ENCODE measurements at places on chromosomes 11 and 22.
A peak's percentile ranks its signal among the peaks of the same experiment; 100 is the strongest.

GRCh38 chr11:37100008-37100407, 502.0 kb upstream of the RAG2 start:
- DNase-seq, result no peak

GRCh38 chr22:28883917-28884746, 760 bp downstream of the ZNRF3 start:
- peak; percentile 37 for DNase-seq

- DNase-seq, result no peak
These were observed 369.5 kb downstream of the AASDHPPT start for GRCh38 chr11:106446955-106447354.

GRCh38 chr22:49356428-49356827, 471.2 kb downstream of the BRD1 start:
- no peak for DNase-seq

GRCh38 chr22:43988116-43988820, 33.0 kb downstream of the SAMM50 start:
- no peak for DNase-seq

- DNase-seq, result no peak
These were observed 22.0 kb upstream of the TFIP11 start for GRCh38 chr22:26534171-26534855.

DNA sequence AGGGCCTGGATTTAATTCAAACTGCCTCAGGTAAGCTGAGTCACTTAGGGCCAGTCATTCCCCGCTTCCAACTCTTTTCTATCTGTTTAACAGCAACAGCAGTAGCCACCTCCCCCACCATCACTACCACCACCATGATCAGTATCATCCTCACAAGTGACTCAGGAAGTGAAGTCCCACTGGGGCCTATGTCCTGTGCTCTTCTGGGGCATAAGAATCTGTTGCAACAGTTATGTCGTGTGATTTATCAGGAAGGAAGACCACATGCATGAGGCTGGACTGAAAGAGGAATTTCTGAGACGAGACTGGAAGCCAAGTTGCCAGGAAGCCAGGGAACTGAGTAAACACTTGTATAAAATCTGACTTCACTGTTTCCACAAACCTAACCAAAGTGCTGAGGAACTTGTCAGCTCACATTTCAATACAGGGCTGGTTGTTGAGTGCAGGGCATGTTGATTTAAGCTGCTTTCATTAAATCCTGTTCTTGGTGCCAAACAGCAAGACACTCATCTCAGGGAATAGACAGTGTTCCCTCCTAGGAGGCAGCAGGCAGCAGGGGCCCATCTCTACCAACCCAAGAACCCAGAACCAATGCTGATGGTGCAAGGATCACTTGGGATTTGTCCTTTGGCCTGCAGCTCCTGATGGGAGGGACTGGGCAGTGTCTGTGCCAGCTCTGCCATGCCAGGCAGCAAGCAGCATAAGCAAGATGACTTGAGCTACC, 226.7 kb upstream of the NARS2 start:
- no peak for DNase-seq

DNA sequence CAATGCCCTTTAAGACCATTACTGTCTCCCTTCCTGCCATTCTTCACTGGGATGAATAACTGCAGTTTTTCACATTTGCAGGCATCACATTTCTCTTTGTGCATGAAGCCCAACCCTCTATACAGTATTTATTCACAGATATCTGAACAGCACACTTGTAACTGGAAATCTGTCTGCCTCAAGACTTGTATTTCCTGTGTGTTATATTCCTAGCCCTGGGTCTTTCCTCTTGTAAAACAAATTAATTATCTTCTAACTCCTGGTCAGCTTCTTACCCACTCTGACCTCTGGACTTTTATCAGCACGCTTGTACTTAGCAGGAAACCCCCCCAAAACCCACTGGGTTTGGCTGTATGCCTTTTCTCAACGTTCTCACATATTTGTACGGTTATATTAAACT, 2.0 kb downstream of the CSRP3 start:
- no peak for DNase-seq

- no peak for DNase-seq
These were observed 34.7 kb downstream of the RTN3 start for GRCh38 chr11:63716046-63716445.

GRCh38 chr22:48797731-48798130, 1029.9 kb downstream of the BRD1 start:
- no peak for DNase-seq

DNA sequence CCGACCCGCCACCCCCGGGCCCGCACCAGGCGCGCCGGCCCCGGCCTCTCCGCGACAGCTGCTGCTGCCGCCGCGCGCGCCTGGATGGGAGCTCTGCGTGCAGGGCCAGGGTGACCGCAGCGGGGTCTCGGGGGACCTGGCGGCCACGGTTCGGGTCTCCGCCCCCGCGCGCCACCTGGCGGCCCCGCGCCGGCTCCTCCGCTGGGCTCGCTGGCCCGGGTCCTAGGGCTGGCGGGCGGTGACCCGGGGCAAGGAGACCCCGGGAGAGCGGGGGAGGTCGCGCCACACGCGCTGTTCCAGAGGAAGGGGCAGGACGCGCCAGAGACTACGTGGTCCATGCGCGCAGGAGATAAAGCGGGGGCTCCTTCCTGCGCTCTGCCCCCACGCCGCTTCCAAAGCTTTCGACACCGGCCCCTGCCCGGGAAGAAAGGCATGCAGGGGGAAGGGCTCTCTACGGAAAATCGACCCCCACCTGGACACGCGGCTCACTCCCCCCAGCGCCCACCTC, 562 bp downstream of the SHANK2 start:
- no peak for DNase-seq

- no peak for DNase-seq
These were observed 57.3 kb upstream of the SLN start for GRCh38 chr11:107769189-107769588.

GRCh38 chr11:94469416-94469815, 24.2 kb downstream of the MRE11 start:
- DNase-seq, result no peak

DNA sequence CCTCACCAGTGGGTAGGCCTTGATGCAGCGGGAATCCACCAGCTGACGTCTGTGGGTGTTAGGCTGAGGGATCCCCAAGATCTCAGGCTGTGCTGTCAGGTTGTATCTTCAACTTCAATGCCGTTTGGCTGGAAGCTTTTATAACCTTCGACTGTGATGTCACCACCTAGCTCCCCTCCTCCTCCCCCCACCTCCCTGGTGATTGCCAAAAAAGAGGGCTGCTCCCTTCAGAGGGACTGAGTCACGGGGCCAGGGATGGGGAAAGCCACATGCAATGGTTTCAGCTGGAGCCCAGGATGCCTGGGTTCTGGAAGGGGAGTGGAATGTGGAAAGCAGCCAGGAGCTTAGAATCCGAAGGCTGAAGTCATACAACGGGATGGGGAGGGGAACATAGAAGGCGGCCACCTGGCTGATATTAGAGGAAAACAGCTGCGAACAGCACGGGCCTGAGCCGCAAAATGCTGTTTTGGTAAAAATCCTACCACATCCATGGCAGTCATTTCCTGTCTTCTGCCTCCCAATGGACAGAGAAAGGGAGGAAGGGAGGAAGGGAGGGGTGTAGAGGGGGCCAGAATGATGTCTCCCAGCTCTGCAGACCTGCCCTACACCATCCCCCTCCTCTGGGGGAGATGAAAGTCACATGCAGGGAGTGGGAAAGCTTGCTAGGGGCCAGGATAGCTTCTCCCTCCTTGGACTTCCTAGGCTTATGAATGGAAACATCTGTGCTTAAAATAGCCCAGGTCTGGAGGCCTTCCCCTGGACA, at the start of gene LRRN4CL:
Gene LRRN4CL, minus strand, starts transcription at position 110 of the 763 bp plus-strand sequence. CDS start 1,022 bp downstream, outside the sequence.
- peak; percentile 79 for DNase-seq

DNA sequence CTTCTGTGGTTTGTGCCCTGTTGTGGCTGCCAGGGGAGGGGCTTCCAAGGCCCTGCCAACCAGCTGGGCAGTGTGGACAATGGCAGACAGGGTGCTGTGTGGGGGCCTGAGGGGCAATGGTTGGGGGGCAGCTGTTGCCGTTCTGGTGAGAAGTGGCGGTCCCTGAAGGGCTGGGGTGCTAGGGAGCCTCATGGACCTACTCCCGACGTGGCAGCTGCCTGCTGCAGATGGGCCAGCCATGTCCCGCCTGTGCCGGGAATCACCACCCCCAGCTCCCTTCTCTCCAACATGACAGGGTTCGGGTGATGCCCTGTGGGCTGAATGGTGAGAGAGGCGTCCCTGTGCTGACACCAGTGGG, 74.2 kb downstream of the KCNQ1 start:
- peak; percentile 10 for DNase-seq

DNA sequence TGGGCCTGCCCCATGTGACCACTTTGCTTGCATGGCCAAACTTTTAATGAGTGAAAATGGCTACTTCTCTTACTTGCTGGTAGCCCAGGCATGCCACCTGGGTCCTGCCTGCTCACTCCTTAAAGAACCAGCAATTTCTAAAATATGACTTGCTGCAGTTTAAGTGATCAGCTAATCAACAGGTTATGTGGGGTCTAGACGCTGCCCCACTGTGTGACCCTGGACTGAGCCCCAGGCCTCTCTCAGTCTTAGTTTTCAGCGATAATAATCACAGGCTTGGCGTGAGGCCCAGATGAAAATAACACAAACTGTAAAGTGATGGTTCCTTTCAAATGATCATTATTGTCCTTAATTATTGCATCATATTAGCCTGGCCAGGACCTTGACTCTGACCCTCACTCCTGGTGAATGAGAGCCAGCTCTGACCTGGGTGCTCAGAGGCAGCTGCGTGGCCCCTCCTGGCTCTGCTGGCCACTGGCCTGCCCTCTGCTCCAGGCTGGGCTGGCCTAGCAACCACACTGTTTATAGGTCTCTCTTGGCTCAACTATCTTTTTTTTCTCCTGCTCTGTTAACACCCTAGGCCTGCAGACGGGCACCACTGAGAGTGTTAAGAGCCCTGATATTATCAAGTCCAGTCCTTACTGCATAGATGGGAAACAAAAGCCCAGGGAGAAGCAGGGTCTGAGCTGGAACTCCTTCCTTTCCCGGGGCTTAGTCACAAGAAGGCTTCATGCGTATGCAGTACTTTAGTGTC, 89.7 kb downstream of the RRM1 start:
- DNase-seq, result peak; percentile 24

DNA sequence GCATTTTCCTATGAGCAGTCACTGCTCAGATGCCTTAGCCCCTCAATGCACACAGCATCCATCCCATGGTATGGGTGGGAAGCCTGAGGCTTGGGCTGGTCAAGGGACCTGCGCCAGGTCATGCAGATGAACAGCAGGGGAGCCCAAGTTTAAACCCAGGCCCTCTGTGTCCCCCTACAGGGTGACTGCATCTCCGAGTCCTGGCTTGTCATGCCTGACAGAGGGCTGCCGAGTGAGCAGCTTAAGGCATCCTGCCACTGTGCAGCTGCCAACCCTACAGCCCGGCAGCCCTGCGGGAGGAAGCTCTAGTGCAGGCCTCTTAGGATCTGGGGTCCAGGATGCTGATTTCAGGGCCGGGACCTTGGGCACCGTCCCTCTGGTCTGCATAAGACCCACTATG, 10.0 kb downstream of the IL2RB start:
- no peak for DNase-seq

Measured in left ventricle myocardium inferior (tissue), 1 donor.